ENCODE measurements at places on chromosomes 6 and 20. TPM values are rescaled to one million over a fixed set of nuclear protein-coding genes. Genes with fewer than 3 reads are reported as not detected.

The RREB1 gene
- total RNA-seq = 20.6 TPM

The WFDC2 gene
- total RNA-seq = not detected

The PGC gene
- total RNA-seq = not detected

The C6orf15 gene
- not detected for total RNA-seq

The TTLL9 gene
- total RNA-seq = not detected

The C6orf89 gene
- 27.7 TPM for total RNA-seq

The RAMACL gene
- total RNA-seq = 6.6 TPM

The CDH26 gene
- 0.47 TPM for total RNA-seq

The LSM2 gene
- total RNA-seq = 36.9 TPM

The SLC4A11 gene
- total RNA-seq = 14.9 TPM

The MCHR2 gene
- not detected for total RNA-seq

The RAD21L1 gene
- total RNA-seq = not detected

The PRSS35 gene
- not detected for total RNA-seq

The C2 gene
- total RNA-seq = not detected

The SLC17A1 gene
- not detected for total RNA-seq

The HDGFL1 gene
- total RNA-seq = not detected

The RBPJL gene
- total RNA-seq = not detected

The SLC35D3 gene
- not detected for total RNA-seq

The OTOR gene
- not detected for total RNA-seq

The CPNE5 gene
- total RNA-seq = 14.0 TPM

The PHF10 gene
- total RNA-seq = 53.2 TPM

The ZBTB12 gene
- total RNA-seq = 4.9 TPM

The TUBE1 gene
- total RNA-seq = 18.4 TPM

The BTN1A1 gene
- not detected for total RNA-seq

Measured in dermis blood vessel endothelial cell (primary cell).